ENCODE measurements at places on chromosomes 6 and 20.

GRCh38 chr6:70549327-70549726 is 17.4 kb upstream of the SDHAF4 start:
- DNase-seq, result no peak

- no peak for DNase-seq
These were observed 156.9 kb downstream of the ARID1B start for GRCh38 chr6:156934069-156934460.

GRCh38 chr6:133512410-133513016 is 271.4 kb downstream of the EYA4 start:
- DNase-seq, result peak; percentile 64

DNA sequence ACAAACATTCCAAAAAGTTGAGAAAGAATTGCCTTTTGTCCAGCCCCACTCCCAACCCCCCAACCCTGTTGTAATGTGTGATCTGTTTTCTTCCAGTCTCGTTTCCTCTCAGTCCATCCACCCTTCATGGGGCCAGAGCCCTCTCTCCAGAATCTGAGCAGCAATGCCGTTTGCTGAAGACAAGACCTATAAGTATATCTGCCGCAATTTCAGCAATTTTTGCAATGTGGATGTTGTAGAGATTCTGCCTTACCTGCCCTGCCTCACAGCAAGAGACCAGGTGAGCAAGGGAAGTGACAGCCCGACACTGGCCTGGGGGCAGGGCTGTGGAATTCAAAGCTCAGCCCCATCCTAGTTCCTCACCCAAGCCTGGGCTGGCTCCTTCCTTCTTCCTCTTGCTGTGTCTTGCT is 7.8 kb downstream of the MAVS start:
- DNase-seq, result no peak

GRCh38 chr6:154937306-154938220 is 57.6 kb upstream of the TIAM2 start:
- DNase-seq, result peak; percentile 36

GRCh38 chr6:112909781-112910180 is 562.7 kb downstream of the RFPL4B start:
- DNase-seq, result peak; percentile 36

DNA sequence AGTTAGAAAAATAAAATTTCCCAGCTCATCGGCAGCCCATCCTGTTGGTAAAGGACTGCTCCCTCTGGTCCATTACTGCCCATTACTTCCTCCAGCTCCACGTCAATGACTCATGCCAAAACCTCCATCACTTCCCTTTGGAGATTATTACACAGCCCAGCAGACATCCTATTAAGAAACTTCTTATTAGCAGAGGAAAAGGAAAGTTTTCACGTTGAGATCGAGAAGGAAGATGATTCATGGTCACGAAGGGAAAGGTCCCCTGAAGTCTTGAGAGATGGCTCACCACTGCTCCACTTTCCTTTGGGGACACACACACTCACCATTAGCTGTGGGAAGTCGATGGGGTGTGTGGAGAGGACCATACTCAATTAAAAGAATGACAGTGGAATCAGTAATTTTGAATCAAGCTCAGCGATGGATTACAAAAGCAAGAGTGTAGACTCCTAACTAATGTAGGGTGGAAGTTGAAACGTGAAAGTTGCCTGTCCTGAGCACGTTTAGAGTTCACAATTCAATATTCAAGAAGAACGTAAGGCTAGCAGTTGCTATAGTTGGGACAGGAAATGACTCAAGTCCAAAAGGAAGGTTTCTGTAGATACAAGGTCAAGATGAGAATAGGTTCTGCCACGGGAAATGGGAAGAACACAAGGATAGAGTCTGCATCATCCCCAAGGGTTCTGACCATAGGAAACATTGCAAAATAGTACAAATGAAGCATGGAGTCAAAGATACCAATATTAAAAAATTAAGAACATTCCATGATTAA is 21.6 kb downstream of the SASH1 start:
- peak; percentile 78 for DNase-seq

- no peak for DNase-seq
These were observed 12.2 kb downstream of the TTBK1 start for GRCh38 chr6:43255408-43256054.

- DNase-seq, result peak; percentile 45
These were observed 4.4 kb upstream of the IBTK start for GRCh38 chr6:82251942-82252341.

- no peak for DNase-seq
These were observed 30.0 kb upstream of the PAQR8 start for GRCh38 chr6:52331793-52332457.

- DNase-seq, result no peak
These were observed 84.0 kb upstream of the SMLR1 start for GRCh38 chr6:130743175-130743574.

DNA sequence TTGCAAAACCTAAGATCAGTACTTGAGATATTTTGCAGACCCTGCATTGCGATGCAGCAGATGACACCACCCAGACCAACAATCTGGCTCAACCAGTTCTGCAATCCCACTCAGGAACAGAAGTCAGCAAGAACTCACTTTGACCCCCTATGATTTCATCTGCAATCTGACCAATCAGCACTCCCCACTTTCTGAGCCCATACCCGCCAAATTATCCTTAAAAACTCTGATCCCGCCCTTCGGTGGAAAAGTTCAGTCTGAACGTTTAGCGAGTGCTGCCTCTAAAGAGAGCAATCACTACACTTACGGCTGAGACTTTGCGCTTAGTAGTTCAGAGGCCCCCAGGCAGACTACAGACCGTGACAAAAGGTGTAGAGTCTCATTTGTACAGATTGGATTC is 17.3 kb upstream of the KIAA1586 start:
- DNase-seq, result no peak

- DNase-seq, result no peak
These were observed 10.0 kb upstream of the PRR18 start for GRCh38 chr6:166318227-166318626.

- DNase-seq, result peak; percentile 28
These were observed 41.9 kb upstream of the ADGRF5 start for GRCh38 chr6:46963626-46964025.

GRCh38 chr20:43938932-43939761 is 24.5 kb downstream of the TOX2 start:
- DNase-seq, result peak; percentile 99

- DNase-seq, result no peak
These were observed 102.1 kb upstream of the LAMP5 start for GRCh38 chr20:9412309-9412708.

- DNase-seq, result no peak
These were observed 2.5 kb upstream of the NPBWR2 start for GRCh38 chr20:64109831-64110391.

DNA sequence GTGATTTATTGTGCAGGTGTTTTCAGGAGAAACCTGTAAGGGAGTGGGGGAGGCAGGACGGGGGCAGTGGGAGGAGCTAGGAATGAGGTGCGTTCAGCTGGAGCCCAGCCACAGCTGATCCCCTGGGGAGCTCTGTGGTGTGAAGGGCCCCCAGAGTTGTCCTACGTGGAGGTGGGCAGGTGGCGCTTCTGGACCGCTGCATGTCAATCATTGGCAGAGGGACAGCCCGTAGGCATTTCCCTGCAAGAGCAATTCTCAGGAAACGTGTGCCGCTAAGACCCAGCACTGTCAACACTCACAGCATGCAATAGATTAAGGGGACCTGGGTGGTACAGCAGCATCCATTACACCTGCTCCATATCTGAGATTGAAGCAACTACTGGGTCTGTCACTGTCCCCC is 88.0 kb downstream of the PRND start:
- no peak for DNase-seq

DNA sequence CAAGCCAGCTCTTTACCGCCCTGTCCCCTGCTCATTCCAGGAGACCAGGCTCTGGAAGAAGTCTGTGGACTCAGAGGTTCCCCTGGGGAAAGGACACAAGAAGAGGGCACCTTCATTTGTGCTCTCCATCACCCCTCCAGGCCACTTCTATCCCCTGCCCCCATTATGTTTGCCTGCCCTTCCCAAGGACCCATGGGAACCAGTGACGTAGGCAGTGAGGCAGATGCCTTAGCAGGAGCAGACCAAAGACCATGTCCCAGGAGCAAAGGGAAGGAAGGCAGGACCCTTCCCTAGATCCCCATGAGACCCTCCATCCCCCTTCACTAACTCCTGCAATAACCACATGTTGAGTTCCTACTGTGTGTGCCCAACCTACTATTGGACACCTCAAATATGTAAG is 94.4 kb downstream of the MDGA1 start:
- DNase-seq, result no peak

GRCh38 chr20:3307078-3307477 is 68.1 kb upstream of the SLC4A11 start:
- DNase-seq, result no peak

GRCh38 chr20:49132995-49133478 is 55.1 kb downstream of the STAU1 start:
- peak; percentile 77 for DNase-seq

- DNase-seq, result no peak
These were observed 574.2 kb downstream of the KHDRBS2 start for GRCh38 chr6:61711849-61712248.

DNA sequence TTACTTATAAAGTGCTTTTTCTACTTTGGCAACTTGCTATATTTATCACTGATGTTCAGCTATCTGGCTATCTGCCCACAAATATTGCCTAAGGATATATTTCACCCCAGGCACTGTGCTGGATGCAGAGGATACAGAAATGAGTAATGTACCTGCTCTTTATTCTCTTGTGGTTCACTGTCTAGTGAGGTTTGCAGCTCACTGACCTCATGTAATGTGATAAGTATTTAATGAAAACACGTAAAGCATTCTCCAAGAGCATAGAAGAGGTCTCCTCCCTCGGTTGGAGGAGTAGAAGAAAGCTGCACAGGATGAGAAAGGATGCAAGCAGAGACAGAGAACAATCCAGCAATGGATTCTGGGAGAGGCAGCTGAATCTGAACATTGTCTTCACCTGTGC is 610.7 kb downstream of the CBLN4 start:
- DNase-seq, result no peak

- DNase-seq, result no peak
These were observed 15.7 kb upstream of the QKI start for GRCh38 chr6:163398815-163399214.

- no peak for DNase-seq
These were observed 153.7 kb downstream of the FOXC1 start for GRCh38 chr6:1763404-1763803.

- no peak for DNase-seq
These were observed 219.1 kb downstream of the PHACTR1 start for GRCh38 chr6:12935637-12936036.

GRCh38 chr6:41967312-41968287 is 26.0 kb upstream of the CCND3 start:
- no peak for DNase-seq

DNA sequence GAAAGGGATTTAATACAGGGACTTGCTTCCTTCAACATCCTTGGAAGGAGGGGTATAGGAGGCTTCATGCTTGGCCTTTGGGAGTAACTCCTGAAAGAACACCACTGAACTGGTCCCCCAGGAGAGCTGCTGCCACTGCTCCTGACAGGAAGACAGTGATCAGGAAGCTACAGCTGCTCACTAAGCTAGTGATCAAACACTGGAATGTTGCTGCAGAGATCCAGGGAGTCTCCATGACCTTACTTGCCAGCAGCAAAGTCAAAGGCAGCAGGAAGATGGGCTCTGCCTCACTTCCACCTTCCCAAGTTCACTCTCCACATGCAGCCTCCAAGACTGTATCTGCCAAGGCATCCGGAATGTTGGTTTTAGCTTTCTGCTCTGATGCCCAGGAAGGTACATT is 31.8 kb downstream of the PIM1 start:
- no peak for DNase-seq

- DNase-seq, result peak; percentile 37
These were observed 79.0 kb downstream of the PSMG4 start for GRCh38 chr6:3337521-3338350.

DNA sequence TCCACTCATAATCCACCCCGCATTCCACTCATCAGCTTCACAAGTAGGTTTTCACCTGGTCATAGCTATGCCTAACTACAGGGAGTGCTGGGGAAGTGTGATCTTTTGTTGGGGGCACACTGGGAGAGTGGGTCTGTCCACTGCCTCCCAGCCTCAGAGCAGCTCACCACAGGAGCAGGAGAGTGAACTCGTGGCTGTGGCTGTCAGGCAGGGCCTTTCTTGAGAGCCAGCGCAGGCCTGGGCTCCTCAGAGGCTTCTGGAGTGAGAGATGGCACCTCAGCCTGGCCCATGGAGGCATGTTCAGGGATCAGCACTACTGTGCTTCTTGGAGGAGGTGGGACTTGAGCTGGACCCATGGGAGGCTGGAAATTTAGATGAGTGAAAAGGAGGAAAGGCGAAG is 4.0 kb upstream of the GNRH2 start:
- no peak for DNase-seq

DNA sequence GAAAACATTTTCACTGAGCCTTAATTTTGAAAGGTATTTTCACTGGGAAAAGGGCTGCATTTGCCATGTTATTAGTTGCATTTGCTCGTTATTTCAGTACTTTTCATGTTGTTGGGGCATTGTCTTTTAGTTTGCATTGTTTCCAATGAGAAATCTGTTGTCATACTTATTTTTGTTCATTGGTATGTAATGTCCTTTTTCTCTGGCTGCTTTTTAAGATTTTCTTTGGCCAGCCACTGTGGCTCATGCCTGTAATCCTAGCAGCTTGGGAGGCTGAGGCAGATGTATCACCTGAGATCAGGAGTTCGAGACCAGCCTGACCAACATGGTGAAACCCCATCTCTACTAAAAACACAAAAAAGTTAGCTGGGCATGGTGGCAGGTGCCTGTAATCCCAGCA is 379.9 kb downstream of the SAMD5 start:
- DNase-seq, result no peak

DNA sequence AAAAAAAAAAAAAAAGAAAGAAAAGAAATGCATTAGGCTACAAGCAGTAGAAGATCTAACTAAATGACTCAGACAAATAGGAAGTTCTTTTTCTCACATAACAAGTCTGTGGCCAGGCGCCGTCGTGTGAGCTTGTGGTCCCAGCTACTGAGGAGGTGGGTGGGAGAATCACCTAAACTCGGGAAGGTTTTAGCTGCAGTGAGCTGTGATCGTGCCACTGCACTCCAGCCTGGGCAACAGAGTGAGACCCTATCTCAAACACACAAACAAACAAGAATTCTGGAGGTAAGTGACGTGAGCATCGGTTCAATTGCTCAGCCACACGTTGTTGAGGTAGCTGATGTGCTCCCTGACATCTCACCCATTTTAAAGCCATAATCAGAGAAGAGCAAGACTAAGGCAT is 37.9 kb upstream of the SLC23A2 start:
- no peak for DNase-seq

DNA sequence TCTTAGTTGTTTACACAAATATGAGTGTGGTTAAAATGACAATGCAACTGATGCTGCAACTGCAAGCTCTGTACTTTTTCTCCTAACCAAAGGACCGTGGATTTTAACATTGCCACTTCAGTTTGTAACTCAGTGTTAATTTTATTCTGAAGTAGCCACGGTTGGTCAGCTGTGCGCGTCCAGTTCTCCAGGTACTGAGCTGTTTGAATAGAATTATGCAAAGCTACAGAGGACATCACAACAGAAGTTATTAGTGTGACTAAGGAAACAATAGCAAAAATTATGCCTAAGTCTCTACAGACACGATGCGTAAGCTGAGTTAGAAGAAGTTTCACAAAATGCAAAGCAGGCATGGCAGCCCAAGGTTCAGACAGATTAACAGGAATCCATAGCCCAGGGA is 4.4 kb upstream of the ABHD12 start:
- no peak for DNase-seq
